ENCODE measurements at places on chromosomes 12 and 14.
A peak's percentile ranks its signal among the peaks of the same experiment; 100 is the strongest.

DNA sequence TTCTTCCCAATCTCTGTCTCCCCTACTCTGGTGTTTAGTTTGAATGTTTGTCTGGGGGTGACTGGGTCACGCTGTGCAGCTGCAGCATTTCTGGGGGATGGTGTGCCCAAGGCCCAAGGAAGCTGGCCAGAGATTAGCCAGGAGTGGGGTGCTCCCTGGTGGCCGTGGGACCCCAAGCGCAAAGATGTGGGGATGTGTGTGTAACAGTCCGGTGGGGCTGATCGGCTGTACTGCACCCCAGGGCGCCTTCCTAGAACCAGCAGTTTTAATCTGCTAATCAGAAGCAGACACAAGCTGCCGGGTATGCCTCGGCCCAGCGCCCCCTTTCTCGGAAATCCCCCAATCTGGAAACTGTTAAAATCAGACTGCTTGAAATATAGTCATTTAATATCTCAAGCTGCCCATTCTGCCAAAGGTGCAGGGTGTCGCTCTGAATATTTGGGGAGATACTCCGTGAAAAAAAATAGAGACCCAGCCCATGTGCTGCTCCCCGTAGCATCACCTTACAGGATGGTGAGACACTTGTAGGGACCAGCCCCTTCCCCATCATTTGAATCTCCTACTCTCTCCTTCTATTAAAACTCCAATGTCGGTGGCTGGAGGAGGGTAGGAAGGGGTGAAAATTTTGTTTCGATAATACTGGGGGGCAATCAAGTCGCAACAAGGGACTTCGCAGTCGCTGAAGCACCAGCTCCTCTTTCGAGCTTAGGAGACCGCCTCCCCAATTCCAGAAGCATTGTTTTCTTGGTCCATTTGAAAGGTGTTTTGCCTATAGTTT, 4.3 kb downstream of the HOXC9 start:
- DNase-seq = no peak

DNA sequence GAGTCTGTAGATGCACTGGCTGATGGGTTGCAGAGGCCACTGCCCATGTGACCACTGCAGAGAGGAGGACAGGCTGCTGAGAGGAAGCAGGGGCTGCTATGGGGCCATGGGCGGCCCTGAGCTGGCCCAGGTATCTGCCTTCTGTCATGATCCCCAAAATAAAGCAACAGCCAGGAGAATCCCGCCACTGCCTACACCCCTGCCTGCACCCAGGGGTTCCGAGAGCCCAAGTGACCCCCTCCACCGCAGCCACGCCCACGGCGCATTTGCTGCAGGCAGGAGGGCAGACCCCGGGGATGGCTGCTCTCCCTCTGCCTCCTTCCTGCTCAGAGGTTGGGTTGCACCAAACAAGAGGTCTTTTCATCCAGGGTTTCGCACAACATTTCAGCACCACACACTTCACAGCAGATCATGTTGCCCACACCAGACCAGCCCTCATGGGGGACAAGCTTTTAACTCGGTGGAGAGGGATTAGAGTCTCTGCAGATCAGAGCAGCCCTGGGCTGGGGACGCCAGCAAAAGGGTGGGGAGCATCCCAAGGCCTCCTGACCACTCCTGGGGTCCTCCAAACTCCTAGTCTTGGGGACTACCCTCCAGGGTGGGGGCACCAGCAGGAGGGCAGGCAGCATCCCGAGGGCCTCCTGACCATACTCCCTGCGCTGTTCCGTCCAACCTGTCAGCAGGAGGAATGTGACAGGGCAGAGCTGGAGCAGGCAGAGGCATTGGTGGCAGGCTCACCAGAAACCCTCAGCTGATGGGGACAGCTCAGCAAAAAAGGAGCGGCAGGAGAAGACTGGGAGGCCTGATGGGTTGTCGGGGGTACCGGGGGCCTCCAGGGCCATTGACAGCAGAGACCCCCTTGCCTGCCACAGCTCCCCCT, 14.1 kb downstream of the CCDC85C start:
- DNase-seq = no peak

DNA sequence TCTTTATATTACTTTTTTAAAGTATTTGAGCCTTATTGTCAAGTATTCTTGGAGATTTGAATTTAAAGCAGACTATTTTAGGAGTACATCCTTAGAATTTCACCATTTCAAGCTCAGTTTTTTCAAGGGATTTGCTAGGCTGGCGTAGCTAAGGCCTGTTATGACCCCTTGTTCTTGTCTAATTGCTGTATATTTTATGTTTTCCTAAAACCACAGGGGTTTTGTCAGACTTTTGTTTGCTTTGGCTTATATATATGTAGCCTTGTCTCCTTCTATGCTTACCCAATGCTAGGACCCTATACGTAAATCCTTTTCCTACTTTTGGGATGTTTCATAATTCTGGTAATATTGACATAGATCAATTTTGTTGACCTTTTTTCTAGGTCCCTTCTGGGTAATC, 147.0 kb upstream of the SYT10 start:
- no peak for DNase-seq

- no peak for DNase-seq
These were observed 621.2 kb upstream of the FBXO33 start for GRCh38 chr14:40053416-40053815.

DNA sequence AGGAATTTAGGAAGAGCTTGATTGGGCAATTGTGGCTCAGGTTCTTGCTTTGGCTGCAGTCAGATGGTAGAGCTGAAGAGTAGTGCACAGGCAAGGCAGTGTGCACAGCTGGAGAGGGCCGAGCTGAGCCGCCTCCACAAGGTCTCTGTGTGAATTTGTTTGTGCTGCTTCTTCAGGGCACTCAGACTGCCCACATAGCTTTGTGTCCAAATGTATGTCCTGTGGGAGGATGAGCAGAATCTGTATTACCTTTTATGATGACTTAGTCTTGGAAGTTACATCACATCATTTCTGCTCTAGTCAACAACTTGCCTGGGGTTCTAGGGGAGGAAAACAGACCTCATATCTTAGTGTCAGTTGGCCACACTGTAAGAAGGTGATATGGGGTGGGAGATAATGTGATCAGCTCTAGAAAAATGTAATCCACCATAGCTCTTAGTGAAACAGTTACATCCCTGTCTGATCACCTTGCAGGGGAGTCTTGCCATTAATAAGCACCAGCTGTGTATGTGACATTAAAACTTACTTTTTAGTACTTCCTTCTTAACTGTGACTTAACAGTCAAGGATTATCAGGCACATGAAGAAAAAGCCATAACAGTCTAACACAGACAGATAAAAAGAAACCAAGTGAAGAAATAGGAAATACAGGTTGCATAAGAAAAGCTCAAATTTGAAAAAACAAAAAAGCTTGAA, 53.4 kb downstream of the RCOR1 start:
- no peak for DNase-seq

- DNase-seq = no peak
These were observed 880 bp upstream of the FLRT2 start for GRCh38 chr14:85528897-85529631.

DNA sequence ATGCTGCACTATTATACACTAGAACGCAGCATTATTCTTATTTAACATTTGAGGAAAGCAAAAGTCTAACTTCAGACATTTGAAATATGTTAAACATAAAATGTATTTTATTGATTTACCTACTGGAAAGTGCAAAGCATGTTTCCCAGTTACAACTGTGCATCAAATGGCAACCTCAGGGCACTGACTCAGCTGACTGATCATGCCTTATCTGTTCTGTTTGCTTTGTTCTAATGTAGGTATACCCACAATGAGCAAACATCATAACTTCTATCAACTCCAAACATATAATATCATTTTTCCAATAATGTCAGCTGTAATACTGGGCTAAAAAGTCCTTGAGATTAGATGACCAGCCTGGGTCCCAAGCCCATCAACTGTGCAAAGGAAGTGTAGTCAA, 431.0 kb downstream of the FOXG1 start:
- no peak for DNase-seq

- no peak for DNase-seq
These were observed 253.4 kb upstream of the LRIG3 start for GRCh38 chr12:59173695-59174094.

- no peak for DNase-seq
These were observed 23.9 kb downstream of the CLSTN3 start for GRCh38 chr12:7154042-7154441.

DNA sequence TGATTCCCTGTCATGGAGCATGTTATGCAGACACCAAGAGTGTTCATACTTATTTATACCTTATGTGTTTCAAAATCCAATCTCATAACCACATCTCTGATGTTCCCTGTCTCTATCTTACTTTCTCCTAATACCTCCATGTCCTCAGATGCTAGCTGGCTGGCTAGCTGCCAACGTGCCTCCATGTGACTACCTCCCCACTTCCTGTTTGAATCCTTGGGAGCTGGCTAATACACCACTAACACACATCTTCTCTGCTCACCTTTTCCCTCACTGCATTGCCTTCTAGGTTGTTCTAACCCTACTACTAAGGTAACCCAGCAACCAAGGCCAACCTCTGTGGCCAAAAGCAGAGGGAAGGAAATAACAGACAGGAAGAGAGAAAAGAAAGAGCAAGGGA, 27.3 kb downstream of the TTC5 start:
- no peak for DNase-seq

- DNase-seq = peak; percentile 27
These were observed 35.6 kb downstream of the KRT76 start for GRCh38 chr12:52741375-52742195.

- DNase-seq = no peak
These were observed 12.0 kb upstream of the SLCO1B3 start for GRCh38 chr12:20798554-20798953.

DNA sequence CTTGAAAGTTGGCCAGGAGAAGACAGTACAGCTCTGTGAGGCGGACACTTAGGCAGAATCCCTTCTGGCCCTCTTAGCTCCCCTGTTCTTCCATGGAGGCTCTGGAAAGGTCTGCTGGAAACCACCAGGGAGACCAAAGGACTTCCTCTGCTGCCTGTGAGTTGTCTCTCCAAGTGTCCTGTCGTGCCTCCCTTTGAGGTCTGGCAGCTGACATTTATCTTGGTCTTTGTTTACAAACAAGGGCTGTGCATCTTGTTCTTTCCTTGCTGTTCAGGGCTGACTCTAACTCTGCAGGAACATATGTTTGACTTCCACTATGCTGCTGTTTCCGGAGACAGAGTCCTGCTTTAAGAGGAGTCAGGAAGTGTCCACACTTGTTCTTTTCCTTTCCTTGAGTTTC, 159.9 kb upstream of the FRMD6 start:
- no peak for DNase-seq

GRCh38 chr14:59131938-59132795, 56.3 kb upstream of the DAAM1 start:
- DNase-seq = no peak

GRCh38 chr12:128318946-128319345, 52.0 kb downstream of the TMEM132C start:
- no peak for DNase-seq

DNA sequence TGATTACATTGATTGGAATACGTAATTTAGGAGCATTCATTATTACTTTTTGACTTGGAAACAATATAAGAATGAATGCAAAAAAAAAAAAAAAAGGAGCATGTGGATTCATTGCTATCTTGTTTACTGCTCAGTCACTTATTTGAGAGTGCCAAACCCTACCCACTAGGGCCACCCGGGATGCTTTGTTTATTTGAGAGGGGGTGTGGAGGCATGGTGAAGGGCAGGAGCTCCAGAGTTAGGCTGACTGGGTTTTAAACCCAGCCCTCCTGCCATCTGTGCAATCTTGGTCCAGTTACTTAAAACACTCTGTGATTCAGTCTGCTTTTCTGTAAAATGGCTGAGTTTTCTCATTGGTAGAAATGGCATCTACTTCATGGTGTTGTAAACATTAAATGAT, 195.2 kb downstream of the RAD51B start:
- no peak for DNase-seq

DNA sequence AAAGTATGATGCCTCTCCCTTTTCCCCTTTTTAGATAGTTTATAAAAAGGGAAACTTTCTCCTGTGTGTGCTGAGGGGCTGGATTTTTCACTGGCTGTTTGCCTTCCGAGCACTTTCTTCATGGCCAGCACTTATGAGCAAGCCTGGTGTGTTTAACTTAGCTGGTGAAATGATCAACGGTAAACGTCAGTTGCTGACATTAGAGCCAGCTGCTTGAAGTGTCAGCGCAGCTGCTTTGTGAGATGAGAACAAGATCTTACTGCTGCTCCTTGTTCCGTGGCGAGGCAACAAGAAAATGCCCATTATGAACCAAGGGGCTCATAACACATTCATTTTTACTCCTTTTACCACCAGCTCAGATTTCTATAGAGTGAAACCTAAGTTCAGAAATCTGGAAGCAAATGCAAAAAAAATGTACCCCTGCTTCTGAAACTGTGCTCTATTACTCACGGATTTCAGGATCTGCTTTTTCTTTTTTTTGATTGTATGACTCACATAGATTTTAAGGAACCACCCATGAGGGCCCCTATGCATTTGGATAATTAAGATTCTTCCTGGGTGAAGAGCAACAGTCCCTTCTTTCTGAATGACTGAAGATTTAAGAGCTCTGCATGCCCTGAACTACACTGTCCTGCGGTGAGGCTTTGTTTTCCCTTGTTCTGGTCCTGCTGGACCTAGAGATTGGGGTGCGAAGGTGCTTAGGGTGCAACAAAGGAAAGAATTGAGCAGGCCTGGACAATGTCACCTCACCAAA, 74.3 kb upstream of the CPM start:
- DNase-seq = no peak

DNA sequence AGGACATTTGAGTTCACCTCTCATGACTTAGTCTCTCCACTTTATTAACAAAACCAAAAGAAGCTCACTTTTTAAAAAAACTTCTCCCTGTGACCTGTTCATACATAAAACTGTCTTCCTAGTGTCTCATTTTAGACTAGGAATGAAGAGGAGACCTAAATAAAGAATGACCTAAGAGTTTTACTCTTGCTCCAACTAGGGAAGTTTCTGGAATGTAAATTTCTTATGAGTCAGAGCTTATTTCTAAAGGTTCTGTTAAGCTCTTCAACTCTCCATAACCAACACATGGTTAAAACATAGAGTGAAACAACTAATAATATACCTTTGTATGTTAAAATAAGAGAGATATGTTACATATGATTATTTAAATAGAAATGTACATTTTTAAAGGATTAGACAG, 369.8 kb downstream of the EMP1 start:
- no peak for DNase-seq

- no peak for DNase-seq
These were observed 106.5 kb downstream of the SAMD4A start for GRCh38 chr14:54673193-54674045.

- no peak for DNase-seq
These were observed 343.9 kb downstream of the NPAS3 start for GRCh38 chr14:33282331-33283230.

DNA sequence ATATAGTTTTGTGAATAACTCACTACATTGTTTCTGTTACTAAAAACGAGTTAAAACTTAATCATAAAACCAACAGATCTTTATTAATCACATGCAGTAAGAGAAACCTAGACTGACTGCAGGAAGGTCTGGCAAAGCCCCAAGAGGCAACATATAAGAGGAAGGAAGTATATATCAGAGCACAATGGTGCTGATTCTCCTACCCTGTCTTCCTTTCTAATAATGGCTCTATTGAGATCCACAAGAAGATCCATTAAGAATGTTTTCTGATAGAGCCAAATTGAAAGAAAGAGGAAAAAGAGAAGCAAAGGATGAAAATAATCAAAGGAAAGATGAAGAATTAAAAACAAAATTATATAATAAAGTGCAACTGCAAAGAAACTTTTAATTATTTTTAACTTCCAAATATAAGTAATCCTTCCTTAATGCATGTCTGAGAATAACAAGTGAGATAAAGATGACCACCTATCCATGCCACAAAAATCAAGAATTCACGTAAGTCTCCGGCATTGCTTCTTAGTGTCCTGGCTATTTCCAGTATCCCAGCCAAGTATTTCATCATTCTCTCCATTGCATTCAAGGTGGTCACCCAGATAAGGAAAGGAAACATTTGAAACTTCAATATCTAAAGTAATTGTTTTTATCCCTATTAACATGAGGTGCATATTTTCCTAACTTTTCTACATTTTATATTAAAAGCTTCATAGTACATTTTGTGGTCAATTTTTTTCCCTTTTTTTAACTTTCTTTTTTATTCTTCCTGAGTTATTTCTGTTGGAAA, 62.2 kb downstream of the SOX5 start:
- DNase-seq = no peak
